ENCODE measurements at places on chromosomes 16 and 17.
A peak's percentile ranks its signal among the peaks of the same experiment; 100 is the strongest.

DNA sequence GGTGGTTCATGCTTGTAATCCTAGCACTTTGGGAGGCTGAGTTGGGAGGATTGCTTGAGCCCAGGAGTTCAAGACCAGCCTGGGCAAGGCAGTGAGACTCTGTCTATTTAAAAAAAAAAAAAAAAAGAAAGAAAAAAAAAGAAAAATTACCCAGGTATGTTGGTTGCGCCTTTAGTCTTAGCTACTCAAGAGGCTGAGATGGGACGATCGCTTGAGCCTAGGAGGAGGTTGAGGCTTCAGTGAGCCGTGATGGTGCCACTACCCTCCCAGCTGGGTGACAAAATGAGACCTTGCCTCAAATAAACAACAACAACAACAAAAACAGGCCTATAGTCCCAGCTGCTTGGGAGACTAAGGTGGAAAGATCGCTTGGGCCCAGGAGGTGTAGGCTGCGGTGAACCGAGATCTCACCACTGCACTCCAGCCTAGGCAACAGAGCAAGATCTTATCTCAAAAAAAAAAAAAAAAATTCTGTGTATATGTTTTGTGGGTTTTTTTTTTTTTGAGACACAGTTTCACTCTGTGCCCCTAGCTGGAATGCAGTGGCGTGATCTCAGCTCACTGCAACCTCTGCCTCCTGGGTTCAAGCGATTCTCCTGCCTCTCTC is 12.5 kb upstream of the ANKRD40CL start:
- DNase-seq = no peak

- DNase-seq = no peak
These were observed 13.1 kb downstream of the CTU2 start for GRCh38 chr16:88719267-88719932.

GRCh38 chr17:40150276-40150675 is 9.9 kb downstream of the CASC3 start:
- no peak for DNase-seq

GRCh38 chr16:51159296-51159695 is 8.2 kb upstream of the SALL1 start:
- no peak for DNase-seq

DNA sequence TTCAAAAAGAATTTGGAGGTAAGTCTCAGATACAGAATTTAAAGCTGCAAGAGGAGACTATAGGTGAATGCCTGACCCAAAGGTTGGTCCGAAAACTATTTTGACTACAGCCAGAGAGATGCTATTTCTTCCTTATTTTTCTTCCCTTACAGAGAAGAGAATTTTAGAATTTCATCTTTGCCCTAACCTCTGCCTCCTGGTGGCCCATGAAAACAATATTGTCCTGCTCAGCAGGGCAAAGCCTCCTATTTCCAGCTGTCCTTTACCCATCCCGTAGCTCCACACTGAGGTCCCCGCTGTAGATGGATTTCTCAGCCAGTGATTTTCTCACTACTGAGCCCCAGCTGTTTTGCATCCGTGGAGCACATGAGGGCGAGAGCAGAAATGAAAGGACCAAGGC is 24.6 kb downstream of the HOXB1 start:
- DNase-seq = no peak

GRCh38 chr16:31265329-31266245 is 5.8 kb downstream of the ITGAM start:
- peak; percentile 75 for DNase-seq

DNA sequence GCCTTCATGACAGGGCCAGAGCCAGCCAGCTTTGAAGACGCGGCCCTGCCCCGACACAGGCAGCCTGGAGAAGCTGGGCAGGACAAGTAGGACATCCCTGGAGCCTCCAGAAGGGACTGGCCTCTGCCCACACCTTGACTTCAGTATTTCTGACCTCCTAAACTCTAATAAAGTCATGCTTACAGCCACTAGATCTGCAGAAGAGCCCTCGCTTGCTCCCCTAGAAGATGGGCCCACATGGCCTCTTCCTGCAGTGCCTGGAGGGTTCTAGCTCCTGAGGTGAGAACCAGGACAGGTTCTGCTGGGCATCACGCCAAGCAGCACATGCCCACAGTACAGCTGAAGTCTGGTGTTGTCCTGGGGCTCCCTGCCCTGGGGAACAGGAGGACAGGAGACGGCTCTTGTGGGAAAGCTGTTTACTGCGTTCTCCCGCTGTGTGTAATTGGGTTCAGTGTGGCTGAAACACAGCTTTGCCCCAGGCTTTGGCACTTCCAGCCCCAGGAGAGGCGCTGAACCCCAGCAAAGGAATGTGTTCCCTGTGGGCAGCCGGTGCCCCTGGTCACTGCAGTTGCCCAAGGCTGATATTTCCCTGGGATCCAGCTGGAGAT is 2.6 kb downstream of the APRT start:
- DNase-seq = no peak

DNA sequence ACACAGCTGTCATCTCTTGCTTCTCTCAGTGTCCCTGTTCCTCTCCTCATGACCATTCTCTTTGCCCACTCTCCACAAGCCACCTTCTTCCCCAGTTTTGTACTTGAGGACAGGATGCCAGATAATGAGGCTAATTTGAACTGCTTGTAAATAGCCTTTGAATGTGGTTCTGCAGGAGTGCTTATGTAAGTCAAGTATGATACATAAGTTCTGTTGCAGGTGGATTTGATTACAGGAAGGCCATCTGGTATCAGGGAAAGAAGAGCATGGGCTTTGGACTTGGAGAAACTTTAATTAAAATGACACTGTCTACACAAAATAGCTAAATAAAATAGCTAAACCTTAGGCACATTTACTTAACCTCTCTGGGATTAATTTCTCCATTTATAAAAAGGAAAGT is 120.2 kb upstream of the HLF start:
- no peak for DNase-seq

DNA sequence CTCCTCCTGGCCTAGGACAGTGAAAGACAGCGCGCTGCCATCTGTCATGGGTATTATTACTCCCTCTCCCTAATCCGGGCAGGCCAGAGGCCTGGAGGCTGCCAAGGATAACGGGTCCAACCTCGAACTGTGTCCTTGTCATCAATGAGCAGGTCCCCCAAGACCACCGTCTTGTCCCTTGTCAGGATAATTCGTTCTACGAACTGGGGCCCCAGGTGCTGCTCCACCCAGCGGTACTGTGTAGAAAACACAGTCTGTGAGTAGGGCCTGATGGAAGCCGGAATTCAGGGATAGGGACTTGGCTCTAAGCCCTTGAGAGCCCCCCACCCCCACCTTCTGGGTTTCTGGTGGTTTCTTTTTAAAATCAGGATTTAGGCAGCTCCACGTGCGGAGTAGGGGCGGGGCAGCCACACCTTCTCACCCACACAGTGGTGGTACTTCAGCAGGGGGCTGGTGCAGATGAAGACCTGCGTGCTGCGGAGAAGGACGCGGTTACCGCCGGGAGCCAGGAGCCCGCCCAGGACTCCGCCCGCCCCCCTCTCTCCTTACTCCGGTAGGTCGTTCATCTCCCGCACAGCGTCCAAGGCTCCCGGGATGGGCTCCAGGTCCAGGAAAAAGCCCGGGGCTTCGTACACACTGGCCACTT is 787 bp downstream of the NT5C start:
- peak; percentile 93 for DNase-seq

GRCh38 chr17:51257150-51258081 is 2.4 kb downstream of the MBTD1 start:
- no peak for DNase-seq

DNA sequence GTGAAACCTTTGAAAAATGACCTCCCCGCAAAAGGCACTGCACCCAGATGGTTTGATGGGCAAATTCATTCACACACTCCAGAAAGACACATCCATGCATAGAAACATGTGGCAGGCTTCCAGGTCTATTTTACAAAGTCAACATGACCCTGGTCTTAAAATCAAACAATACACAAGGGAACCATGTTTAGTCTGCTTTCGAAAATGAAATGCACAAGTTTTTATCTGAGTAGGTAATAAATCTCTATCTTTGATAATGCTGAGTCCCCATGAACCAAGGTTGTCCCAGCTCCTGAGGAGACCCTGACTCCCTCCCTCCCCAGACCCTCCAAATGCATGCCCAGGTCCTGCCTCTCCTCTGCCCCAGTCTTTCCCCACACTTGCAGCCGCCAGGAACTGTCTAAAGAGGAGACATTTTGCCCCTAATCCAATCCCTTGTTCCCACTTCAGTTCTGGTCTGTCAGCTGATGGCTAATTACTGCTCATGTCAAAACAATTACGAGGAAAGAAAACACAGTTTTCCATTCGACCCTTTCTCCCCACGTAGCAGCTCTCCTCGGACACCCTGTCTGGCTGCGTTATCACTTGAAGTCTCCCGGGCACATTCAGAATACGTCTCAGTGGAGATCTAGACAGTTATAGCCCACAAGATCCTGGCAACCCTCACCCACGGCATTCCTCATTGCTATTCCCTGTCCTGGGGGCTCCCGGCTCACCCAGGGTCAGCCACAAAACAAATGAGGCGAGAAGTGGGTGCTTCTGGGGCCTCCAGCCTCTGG is 68.8 kb upstream of the RCVRN start:
- DNase-seq = peak; percentile 51

DNA sequence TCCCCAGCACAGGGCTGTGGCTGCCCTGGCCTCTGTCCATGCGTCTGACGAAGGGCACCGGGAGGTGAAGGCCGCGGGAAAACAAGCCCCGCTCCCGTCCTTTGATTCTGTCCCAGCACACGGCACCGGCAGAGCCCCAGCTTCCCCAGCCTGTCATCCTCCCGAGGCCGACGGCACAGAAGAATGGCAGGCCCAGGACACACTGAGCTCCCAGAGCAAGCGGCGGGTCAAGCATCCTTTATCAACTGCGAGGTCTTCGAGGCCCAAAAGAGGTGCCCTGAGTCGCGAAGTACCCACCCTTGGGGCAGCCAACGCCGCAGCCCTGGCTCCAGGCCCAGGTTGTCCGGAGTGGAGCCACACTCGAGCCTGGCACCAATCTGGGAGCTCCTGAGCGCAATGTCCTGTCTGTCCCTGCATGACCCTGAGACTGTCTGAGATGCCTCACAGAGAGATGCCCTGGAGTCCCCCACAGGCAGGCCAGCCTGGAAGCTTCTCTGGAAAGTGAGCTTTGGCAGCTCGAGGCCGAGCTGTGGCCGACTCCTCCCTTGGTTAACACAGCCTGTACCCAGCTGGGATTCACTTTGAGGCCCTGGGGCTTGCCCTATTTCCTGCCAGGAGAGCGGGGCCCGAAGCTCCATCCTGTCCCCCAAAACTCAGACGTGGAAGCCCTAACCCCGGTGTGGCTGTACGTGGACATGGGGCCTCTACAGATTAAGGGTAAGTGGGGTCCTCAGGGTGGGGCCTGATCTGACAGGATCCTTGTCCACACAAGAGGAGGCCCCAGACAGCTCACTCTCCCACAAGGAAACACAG is 23.3 kb downstream of the SLC7A5 start:
- no peak for DNase-seq

- peak; percentile 47 for DNase-seq
These were observed 2.8 kb downstream of the XYLT2 start for GRCh38 chr17:50348522-50349242.

GRCh38 chr17:45425125-45425983 is 7.3 kb downstream of the ARHGAP27 start:
- peak; percentile 99 for DNase-seq

- DNase-seq = peak; percentile 94
These were observed 356.3 kb upstream of the SOX9 start for GRCh38 chr17:71764505-71764904.

DNA sequence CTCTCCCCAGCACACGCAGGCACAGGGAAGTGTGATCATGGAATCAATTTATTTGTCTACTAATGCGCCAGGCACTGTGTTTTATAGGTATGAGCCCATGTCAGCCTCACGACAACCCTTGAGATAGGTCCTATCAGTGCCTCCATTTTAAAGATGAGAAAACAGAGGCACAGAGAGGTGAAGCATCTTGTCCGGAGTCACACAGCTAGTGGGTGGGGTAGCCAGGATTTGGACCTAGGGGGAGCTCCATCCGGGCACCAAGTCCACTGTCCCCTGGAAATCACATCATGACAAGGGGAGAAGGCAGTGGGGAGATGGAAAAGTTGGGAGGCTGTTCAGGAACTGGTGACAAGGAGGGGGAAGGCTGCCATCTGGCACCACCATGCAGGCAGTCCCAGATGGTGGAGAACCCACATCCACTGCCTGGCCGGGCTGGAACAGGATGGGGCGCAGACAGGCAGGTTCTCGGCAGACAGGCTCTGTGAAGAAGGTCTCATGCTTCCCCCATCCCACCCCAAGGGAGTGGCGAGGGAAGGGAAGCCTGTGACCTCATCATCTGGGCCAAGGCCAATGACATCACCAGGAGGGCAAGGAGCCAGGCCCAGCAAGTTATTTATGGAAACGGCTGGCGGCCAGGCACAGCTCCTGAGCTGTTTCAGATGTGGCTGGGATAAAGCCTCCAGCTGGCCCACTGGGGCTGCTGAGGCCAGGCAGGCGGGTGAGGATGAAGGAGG is 126.0 kb upstream of the SDK2 start:
- no peak for DNase-seq

GRCh38 chr16:27080895-27081294 is 14.2 kb downstream of the C16orf82 start:
- peak; percentile 81 for DNase-seq

DNA sequence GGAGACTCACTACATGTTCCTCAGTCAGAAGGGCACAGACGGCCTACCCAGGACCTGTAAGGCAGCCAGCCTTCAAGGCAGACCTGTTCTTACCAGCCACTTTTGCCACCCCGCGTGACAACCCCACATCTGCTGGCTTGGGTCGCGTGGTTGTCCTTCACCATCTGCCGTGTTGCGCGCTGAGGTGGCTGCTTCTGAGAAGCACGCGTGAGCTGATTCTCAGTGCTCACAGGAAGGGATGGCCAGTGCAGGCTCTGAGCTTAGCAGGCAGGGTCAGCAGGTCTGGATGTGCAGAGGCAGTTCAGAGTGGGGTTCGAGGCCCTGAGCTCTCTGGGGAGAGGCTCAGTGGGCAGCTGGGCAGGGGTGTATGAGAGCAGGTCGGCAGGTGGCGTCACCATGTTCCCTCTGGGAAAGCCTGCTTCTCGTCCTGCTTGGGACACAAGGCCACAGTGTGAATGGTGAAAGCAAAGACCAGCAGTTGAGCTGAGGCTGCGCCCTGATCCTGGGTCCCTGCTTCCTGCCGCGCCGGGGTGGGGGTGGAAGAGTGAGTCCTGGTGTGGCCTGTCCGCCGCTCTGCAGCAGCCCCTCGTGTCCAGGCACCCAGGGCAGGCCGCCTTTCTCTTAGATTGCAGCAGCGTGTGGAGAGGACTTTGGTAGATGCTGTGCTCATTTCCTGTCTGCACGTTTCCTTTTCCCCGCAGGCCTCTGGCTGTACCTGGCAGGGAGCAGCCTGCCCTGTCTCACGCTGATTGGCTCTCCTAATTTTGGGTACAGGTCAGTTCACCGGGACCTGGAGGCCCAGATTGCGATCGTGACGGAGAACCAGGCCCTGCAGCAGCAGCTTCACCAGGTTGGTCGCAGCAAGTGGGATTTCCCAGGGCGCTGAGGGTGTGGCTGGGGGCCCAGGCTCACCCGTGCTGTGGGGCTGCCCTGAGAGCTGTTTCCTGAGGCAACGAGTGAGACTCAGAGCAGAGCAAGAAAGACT is 36.0 kb downstream of the PGS1 start:
- DNase-seq = no peak

GRCh38 chr17:8872705-8873435 is 5.4 kb upstream of the PIK3R6 start:
- no peak for DNase-seq

GRCh38 chr16:76818606-76819181 is 372.3 kb upstream of the MON1B start:
- DNase-seq = no peak

GRCh38 chr16:86061318-86061695 is 162.3 kb downstream of the IRF8 start:
- no peak for DNase-seq

- no peak for DNase-seq
These were observed 83.5 kb upstream of the RPL38 start for GRCh38 chr17:74119965-74120364.

Measured in endodermal cell (in vitro differentiated cells).